ENCODE measurements at places on chromosomes 1 and 21. TPM values are rescaled to one million over a fixed set of nuclear protein-coding genes. Genes with fewer than 3 reads are reported as not detected.

DNA sequence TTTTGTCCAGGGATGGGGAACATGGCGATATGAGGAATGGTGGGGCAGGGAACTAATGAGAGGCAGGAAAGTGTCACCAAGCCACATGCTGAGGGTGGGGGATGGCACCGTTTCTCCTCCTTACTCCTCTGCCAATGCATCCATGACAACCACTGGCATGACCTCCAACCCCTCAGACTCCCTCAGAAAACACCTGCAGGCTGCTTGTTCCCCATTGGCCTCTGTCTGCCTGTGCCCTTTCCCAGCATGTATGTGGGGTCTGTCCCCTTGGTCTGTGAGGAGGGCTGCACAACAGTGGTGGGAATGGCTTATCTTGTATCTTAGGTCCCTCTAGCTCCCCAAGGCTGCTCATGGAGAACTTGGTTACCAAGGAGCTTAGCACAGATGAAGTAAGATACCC lies 137.2 kb upstream of the NGF start:
- no peak overlapping the region for H3K4me3 ChIP-seq
- no peaks in the 10 kb centered on the region for H3K4me1 ChIP-seq
- H3K27me3 ChIP-seq, result peaks cover 14% of the 10 kb centered on the region
- no peak overlapping the region for H3K27ac ChIP-seq
- no peak for DNase-seq

Gene NR1I3
- total RNA-seq, result not detected

- H3K36me3 ChIP-seq, result no peaks in the 10 kb centered on the region
- H3K27ac ChIP-seq, result no peak overlapping the region
- DNase-seq, result no peak
- H3K4me1 ChIP-seq, result no peaks in the 10 kb centered on the region
- H3K4me3 ChIP-seq, result no peak overlapping the region
Observed at GRCh38 chr1:48093147-48093546, 96.0 kb upstream of the TRABD2B start.

- no peak for DNase-seq
- no peak overlapping the region for H3K4me3 ChIP-seq
- no peak overlapping the region for H3K27ac ChIP-seq
- H3K27me3 ChIP-seq, result no peaks in the 10 kb centered on the region
- no peaks in the 10 kb centered on the region for H3K36me3 ChIP-seq
- H3K4me1 ChIP-seq, result no peaks in the 10 kb centered on the region
Observed at GRCh38 chr1:42620307-42620706, 37.9 kb upstream of the PPIH start.

- DNase-seq, result no peak
- H3K4me3 ChIP-seq, result no peak overlapping the region
- H3K36me3 ChIP-seq, result no peaks in the 10 kb centered on the region
- H3K27ac ChIP-seq, result no peak overlapping the region
Observed at GRCh38 chr21:36465478-36465877, 14.4 kb downstream of the CLDN14 start.

- no peak overlapping the region for H3K4me3 ChIP-seq
- H3K27me3 ChIP-seq, result no peaks in the 10 kb centered on the region
Observed at GRCh38 chr1:2561898-2562895, 6.0 kb downstream of the TNFRSF14 start.

DNA sequence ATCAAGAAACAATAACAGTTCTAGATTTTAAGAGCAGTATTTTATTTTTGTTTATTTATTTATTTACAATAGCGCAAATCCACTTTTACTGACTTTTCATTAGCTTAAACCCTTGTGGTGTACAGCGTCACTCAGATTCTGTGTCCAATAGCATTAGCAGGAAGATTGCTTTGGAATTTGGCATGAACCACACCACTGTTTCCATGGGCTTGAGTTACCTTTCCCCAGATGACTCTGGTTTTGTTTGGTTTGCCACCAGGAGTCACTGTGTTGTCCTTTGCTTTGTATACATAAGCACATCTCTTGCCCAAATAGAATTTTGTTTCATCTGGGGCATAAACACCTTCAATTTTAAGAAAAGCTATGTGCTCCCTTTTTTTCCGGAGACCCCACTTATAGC lies 25.9 kb upstream of the SNRPE start:
- no peaks in the 10 kb centered on the region for H3K27me3 ChIP-seq
- no peak for DNase-seq
- H3K4me3 ChIP-seq, result no peak overlapping the region

- H3K4me1 ChIP-seq, result no peaks in the 10 kb centered on the region
- DNase-seq, result peak; percentile 3
- no peak overlapping the region for H3K27ac ChIP-seq
- no peaks in the 10 kb centered on the region for H3K36me3 ChIP-seq
- H3K27me3 ChIP-seq, result no peaks in the 10 kb centered on the region
- no peak overlapping the region for H3K4me3 ChIP-seq
Observed at GRCh38 chr1:214808845-214809460, 206.0 kb downstream of the CENPF start.

DNA sequence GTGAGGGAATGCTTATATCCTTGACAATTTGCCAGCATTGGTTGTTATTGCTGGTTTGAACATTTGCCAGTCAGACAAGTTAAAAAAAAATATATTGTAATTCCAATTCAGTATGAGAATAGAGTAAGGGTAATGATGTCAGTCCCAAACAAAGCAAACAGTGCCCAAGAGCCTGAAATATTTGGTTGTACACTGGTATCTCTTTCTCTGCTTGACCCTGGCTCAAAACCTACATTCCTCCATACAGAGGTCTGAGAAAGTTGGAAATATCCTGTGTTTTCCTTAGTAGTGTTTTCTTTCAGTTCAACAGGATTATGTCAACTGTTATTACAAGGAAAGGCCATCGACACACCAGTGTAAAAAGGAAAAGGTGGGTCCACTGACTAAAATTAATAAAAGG lies 145.6 kb downstream of the MRPL39 start:
- no peak overlapping the region for H3K27ac ChIP-seq
- H3K4me3 ChIP-seq, result no peak overlapping the region
- peak; percentile 4 for DNase-seq
- no peaks in the 10 kb centered on the region for H3K4me1 ChIP-seq
- H3K27me3 ChIP-seq, result no peaks in the 10 kb centered on the region

- no peak for DNase-seq
- no peaks in the 10 kb centered on the region for H3K36me3 ChIP-seq
- H3K4me3 ChIP-seq, result no peak overlapping the region
- H3K4me1 ChIP-seq, result no peaks in the 10 kb centered on the region
- H3K27me3 ChIP-seq, result peaks cover 16% of the 10 kb centered on the region
Observed at GRCh38 chr1:58572690-58573089, 4.4 kb downstream of the TACSTD2 start.

Gene YOD1
- 7.1 TPM for total RNA-seq

DNA sequence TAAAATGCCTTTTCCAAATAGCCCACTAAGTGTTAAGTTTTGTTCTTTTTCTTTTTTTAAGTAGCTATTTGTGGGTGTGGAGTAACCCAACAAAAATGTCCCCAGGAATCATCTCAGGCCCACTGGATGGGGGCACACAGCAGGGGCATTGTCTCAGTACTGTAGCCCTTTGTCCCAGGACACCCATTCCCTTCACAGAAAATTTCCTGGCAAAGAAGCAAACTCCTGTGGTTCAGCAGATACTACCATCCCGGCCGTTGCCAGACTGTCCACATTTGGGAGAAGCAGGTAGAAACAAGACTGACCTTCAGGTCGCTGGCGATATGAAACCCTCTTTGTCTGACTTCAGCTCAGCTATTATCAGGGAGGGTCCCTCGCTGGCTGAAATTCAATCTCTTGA lies 23.7 kb upstream of the SRRM1 start:
- no peak overlapping the region for H3K4me3 ChIP-seq
- H3K27me3 ChIP-seq, result no peaks in the 10 kb centered on the region
- no peaks in the 10 kb centered on the region for H3K36me3 ChIP-seq
- no peak for DNase-seq

GRCh38 chr1:208349694-208350330 lies 105.6 kb upstream of the PLXNA2 start:
- no peaks in the 10 kb centered on the region for H3K4me1 ChIP-seq
- no peak overlapping the region for H3K4me3 ChIP-seq
- no peak overlapping the region for H3K27ac ChIP-seq
- no peak for DNase-seq
- H3K27me3 ChIP-seq, result no peaks in the 10 kb centered on the region

- no peaks in the 10 kb centered on the region for H3K27me3 ChIP-seq
- no peak overlapping the region for H3K4me3 ChIP-seq
- DNase-seq, result no peak
- no peak overlapping the region for H3K27ac ChIP-seq
- no peaks in the 10 kb centered on the region for H3K4me1 ChIP-seq
Observed at GRCh38 chr1:81848880-81849682, 48.3 kb downstream of the ADGRL2 start.

DNA sequence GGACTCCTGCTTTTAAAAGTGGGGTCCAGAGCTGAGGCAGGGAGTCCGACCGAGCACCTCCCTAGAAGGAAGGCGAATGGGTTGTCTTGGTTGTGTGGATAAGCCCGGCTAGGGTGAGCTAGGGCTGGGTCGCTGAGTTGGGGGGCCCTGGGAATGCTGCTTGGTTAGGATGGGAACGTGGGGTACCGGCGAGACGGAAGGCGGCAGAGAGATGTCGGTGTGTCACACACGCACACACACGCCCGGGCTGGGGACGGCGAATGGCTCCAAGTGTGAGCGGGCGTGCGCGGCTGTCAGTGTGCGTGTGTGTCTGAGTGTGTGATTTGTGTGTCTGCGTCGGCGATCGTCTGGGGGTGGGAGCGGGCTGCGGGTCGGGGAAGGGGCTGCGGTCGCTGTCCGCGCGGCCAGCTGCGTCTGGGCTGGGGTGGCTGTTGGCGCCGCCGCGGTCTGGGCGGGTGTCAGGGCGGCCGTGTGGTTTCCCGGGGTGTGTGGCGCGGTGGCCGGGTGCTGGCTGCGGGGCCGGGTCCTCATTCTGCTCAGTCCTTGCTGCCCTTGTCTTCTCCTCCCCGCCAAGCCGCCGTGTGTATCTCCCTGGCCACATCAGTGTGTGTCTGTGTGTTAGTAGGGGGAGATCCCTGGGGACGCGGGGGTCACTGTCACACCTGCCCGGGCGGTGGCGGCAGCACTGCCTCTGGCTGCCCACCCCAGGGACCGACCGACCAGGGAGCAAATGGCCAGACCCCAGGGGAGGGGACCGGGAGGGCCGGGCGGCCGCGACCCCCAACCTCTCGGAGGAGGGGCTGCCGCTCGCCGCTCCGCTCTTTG lies 1.1 kb downstream of the EFNA3 start:
- H3K36me3 ChIP-seq, result no peaks in the 10 kb centered on the region
- no peak overlapping the region for H3K4me3 ChIP-seq
- H3K27me3 ChIP-seq, result peaks cover 34% of the 10 kb centered on the region
- no peak overlapping the region for H3K27ac ChIP-seq
- peaks cover 53% of the 10 kb centered on the region for H3K4me1 ChIP-seq
- no peak for DNase-seq

Gene RUNX3
- 1.7 TPM for total RNA-seq

- DNase-seq, result no peak
- H3K27me3 ChIP-seq, result no peaks in the 10 kb centered on the region
- H3K4me1 ChIP-seq, result no peaks in the 10 kb centered on the region
- no peak overlapping the region for H3K4me3 ChIP-seq
- H3K27ac ChIP-seq, result no peak overlapping the region
- no peaks in the 10 kb centered on the region for H3K36me3 ChIP-seq
Observed at GRCh38 chr1:208888376-208888775, 644.2 kb upstream of the PLXNA2 start.

- peaks cover 11% of the 10 kb centered on the region for H3K4me1 ChIP-seq
- no peaks in the 10 kb centered on the region for H3K36me3 ChIP-seq
- H3K4me3 ChIP-seq, result no peak overlapping the region
- H3K27me3 ChIP-seq, result no peaks in the 10 kb centered on the region
- no peak overlapping the region for H3K27ac ChIP-seq
- DNase-seq, result no peak
Observed at GRCh38 chr1:41762251-41762650, 156.5 kb downstream of the HIVEP3 start.

DNA sequence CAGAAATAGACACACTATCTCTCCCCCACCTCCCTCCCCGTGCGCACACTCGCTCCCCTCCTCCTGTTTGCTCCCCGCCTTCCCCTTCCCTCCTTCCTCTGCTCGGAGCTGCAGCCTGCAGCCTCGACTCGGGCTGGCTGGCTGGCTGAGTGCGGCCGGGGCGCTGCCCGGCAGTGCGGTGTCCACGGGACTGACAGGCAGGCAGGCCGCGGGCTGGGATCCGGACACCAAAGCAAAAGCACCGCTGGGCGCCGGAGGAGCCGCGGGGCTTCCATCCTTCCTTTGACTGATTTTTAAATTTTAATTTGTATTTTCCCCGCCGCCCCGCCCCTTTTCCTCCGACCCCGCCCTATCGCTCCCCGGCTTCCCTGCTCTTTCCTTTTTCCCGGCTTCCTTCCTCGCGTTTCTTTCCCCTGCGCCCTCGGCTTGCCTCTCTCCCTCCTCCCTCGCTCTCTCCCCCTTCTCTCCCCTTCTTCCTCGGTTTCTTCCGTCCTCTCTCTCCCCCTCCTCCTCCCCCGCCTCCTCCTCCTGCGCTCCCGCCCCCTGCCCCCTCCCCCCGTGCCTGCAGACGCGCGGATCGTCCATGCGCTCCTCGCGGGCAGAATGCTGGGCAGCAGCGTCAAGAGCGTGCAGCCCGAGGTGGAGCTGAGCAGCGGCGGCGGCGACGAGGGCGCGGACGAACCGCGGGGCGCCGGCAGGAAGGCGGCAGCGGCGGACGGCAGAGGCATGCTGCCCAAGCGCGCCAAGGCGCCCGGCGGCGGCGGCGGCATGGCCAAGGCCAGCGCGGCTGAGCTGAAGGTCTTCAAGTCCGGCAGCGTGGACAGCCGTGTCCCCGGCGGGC lies 109.4 kb downstream of the NAV1 start:
- H3K4me3 ChIP-seq, result peak overlapping the region; percentile 32
- H3K36me3 ChIP-seq, result no peaks in the 10 kb centered on the region
- H3K4me1 ChIP-seq, result peaks cover 13% of the 10 kb centered on the region
- H3K27me3 ChIP-seq, result no peaks in the 10 kb centered on the region
- DNase-seq, result peak; percentile 64
- peak overlapping the region; percentile 43 for H3K27ac ChIP-seq

DNA sequence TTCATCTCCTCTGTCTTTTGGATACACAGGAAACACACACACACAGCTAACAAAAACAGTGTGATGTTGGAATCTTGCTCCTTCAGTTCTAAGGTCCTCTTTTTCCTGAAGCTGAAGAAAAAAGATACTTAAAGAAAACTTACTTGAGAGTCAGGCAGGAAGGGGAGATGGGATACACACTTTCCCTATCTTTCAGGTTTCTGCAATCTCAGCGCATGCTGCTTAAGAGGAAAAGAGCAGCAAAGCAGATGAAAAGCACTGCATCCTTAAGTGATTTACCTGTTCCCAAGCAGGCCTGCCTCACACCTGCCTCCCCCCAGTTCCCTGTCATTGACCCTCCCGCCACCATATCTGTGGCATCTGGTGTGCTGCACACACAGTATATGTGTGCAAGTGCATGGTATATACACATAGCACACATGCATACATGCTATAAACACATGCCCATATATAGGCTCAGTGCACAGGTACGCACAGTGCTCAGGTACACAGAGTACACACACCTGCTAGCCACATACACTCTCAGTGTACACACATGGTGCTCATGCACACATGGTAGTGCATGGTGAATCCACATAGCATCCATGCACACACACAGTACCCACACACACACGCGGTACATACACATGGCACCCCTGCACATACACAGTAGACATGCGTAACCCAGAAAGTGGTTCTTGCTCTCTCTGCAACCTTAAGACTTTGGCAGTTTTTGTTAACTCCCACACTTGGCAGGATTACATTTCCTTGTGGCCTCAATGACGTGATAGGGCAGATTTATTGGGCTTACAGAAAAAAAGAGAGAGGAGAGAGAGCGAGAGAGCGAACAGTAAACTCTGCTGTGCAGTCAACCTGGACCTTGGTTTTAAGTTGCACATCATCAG lies 166.9 kb downstream of the TOMM20 start:
- peak; percentile 83 for DNase-seq
- H3K36me3 ChIP-seq, result no peaks in the 10 kb centered on the region
- H3K4me1 ChIP-seq, result peaks cover 59% of the 10 kb centered on the region
- no peaks in the 10 kb centered on the region for H3K27me3 ChIP-seq
- H3K27ac ChIP-seq, result peak overlapping the region; percentile 55

All from lung (tissue), 17 donors.